ENCODE measurements at places on chromosomes 4 and X. TPM values are rescaled to one million over a fixed set of nuclear protein-coding genes. Genes with fewer than 3 reads are reported as not detected.

H2BW2 gene
- total RNA-seq = not detected

NPNT gene
- 0.11 TPM for total RNA-seq

CT45A5 gene
- not detected for total RNA-seq

ARHGEF38 gene
- total RNA-seq = not detected

CC2D2A gene
- total RNA-seq = 13.2 TPM

All from pulmonary artery endothelial cell (primary cell).